ENCODE measurements at places on chromosomes 11 and 22. TPM values are rescaled to one million over a fixed set of nuclear protein-coding genes. Genes with fewer than 3 reads are reported as not detected.

GRCh38 chr11:88106666-88107065 lies 68.6 kb downstream of the RAB38 start:
- no peak for DNase-seq

GRCh38 chr11:72321381-72321996 lies 77.5 kb upstream of the PHOX2A start:
- DNase-seq: no peak

DNA sequence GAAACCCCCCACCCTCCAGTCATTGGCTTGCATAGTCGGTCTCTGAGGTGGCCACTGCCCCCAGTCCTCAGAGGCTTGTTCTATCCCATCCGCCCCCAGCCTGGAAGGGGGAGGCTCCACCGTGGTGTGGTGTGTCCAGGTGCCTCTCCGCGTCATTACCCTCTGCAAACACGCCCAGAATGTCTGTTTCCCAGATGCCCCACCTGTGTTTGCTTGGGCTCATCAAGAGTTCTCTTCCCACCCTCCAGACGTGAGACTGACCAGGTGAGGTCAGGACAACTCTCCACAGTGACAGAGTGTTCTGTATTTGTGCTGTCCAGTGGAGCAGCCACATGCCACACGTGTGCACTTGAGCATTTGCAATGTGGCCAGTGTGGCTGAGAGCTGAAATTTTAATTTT lies 24.9 kb downstream of the LRRC10B start:
- DNase-seq: no peak

DNA sequence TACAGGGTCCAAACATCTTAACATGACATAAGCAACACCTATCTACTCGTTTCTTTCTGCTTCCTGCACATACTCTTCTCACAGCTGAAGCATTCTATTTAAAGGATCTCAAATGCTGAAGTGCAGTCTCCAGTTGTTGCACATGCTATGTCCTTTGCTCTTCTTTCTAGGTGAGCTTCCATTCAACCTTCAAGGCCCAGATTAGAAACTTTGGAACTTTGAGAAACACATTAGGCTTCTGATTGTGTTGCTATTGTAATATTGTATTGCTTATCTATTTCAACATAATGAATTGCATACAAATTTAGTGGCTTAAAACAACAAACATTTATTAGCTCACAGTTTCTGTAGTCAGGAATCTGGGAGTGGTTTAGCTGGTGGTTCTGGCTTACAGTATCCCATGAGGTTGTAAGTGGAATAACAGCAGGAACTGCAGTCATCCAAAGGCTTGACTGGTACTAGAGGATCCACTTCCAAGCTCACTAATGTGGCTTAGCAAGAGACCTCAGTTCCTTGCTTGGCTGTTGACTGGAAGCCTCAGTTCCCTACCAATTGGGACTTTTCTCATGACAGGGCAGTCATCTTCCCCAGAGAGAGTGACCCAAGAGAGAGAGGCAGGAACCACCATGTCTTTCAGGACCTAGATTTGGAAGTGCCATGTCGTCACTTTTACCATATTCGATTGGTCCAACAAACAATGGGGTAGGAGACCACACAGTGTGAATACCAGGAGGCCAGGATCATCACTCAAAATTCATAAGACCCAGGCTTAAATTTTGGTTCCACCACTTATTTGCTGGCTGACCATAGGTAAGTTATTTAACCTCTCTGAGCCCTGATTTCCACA lies 27.2 kb upstream of the RASSF10 start:
- no peak for DNase-seq

PDGFB gene
- 18.3 TPM for polyA plus RNA-seq

DNA sequence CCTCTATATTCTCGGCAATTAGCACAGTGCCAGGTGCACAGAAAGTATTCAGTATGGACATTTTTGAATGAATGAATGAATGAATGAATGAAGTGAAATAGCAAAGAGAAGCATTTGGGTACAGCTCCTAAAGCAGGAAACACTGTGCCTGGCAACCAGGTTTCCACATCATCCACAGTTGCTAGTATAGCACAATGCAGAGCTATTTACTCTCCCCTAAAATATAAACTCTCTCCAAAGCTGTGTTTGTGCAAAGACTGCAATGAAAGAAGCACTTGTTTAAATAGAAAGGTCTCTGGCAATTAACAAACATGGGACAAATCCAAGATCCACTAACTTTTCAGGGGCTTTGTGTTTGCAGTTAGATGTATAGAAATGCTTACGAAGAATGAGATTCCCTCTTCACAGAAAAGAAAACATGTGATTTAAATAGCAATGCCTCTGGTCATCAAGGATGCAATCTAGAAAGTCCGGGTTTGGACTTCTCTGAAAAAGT lies 103.0 kb upstream of the OPCML start:
- no peak for DNase-seq

DNA sequence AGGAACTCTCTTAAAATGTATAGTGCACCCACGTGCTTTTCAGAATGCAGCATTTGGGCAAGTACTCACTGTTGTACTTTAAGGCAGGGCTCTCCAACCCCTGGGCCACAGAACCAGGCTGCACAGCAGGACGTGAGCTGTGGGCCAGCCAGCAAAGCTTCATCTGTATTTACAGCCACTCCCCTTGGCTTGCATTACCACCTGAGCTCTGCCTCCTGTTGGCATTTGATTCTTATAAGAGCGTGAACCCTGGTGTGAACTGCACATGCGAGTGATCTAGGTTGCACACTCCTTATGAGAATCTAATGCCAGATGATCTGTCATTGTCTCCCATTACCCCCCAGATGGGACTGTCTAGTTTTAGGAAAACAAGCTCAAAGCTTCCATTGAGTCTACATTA lies 3.0 kb downstream of the C11orf58 start:
- DNase-seq: no peak

DNA sequence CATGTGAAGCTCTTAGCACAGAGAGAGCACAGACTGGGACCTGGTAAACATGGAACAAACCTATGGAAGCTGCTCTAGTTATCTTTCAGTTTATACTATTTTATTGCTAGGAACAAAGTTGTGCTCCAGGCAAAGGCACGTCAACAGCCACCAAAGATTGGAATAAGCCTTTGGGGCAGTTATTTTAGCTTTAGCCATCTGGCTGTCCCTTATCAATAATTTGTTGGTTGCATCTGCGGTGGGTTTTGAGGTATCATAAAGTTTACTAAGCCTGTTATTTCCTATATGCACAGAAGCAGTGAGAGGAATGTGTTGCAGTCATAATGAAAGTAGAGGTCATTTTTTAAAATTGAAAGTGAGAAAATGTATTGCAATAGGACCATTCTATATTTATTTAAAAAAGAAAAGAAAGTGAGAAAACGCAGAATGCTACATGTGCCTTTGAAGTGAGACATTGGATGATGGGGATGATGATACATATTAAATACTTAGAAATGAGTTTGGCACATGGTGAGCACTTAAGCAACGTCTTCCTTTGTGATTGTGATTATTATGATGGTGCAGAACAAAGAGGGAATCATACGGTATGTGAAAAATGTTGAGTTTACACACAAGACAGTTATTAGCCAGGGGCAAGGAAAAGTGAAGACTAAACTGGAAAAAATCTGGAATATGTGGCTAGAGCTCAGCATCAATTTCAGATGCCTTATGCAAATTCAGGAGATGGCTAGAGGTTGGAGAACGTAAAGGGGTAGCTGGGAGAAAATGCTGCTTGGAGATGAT lies 58.3 kb downstream of the PRR5L start:
- no peak for DNase-seq

- no peak for DNase-seq
These were observed 3.5 kb downstream of the PGGHG start for GRCh38 chr11:292211-293121.

VSIG10L2 gene
- polyA plus RNA-seq: 0.28 TPM

DNA sequence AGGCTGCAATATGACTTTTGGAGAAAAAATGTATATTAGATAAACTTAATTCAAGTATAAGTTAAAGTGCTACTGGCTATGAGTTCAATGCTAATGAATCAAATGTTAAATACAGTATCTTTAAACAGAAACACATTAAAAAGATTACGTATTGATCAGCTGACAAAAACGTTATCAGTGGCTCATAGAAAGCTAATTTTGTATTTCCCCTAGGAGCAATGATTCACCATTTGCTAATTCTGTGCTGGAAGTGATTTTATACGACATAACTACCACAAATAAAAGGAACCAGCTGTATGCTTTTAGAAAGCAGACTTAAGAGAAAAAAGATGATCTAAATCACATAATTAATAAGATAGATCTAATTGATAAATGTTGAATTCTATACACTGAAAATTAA lies 43.6 kb downstream of the MRE11 start:
- DNase-seq: no peak

CSNK1E gene
- polyA plus RNA-seq: 115 TPM

PNPLA3 gene
- 0.43 TPM for polyA plus RNA-seq

GRCh38 chr11:135008001-135008405 lies 596.0 kb upstream of the B3GAT1 start:
- DNase-seq: peak; percentile 31

DNA sequence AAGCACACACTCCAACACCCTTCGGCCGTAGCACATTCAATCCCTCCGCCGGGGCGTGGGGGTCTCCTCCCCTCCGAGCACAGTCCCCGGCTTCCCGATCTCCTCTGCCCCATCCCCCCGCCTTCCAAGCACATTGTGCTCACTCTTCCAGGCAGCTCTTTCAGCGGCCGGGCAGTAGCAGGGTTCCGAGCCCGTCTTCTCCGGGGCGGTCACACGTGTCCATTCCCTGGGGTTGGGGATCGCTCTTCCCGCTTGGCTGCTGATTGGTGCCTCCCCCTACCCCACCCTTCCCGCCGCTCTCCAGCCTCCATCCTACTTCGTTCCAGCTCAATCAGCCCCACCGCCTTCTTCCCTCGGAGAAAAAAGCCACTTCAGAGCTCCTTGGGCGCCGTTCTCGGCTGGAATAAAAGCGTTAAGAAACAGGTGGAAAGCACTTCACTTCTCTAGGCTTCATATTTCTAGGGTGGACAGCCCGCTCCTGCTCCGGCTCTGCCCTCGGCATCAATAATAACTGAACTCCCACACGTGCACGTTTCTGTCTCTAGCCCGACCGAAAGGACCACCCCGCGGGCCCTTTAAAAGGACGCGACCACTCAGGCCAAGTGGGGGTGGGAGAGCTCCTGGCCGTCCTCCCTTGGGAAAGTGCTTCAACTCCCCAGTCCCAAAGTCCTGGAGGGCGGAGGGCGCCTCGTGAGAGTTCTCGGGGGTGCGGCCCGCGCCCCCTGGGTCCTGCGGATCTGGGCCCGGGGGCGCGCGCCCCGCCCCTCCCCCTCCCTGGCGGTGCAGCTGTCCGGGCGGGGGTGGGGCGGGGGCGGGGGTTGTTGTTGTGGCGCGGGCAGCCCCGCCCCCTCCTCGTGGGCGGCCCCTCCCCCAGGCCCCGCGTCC lies 464 bp upstream of the CECR2 start:
- DNase-seq: peak; percentile 41

OR5D14 gene
- not detected for polyA plus RNA-seq

DNA sequence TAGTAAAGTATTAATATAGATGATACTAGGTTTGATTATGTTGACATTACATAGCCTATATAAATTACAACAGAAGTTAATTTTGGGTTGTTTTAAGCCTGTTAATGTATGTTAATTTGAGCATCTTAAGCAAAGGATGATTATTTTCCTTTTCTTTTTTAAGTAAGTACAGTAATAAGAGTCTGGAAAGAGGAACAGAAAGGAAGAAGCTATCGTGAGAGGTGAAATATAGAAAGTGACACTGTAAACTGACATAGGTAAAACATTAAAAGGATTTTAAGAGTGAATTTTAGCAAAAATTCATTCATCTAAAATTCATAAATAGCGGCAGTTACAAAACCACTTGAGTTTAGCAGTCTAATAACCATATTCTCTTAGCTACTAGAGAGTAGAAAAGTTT lies 45.5 kb downstream of the FAR1 start:
- DNase-seq: no peak

- no peak for DNase-seq
These were observed 50.2 kb downstream of the AP2A2 start for GRCh38 chr11:975827-976226.

GGT1 gene
- polyA plus RNA-seq: 3.5 TPM

DNA sequence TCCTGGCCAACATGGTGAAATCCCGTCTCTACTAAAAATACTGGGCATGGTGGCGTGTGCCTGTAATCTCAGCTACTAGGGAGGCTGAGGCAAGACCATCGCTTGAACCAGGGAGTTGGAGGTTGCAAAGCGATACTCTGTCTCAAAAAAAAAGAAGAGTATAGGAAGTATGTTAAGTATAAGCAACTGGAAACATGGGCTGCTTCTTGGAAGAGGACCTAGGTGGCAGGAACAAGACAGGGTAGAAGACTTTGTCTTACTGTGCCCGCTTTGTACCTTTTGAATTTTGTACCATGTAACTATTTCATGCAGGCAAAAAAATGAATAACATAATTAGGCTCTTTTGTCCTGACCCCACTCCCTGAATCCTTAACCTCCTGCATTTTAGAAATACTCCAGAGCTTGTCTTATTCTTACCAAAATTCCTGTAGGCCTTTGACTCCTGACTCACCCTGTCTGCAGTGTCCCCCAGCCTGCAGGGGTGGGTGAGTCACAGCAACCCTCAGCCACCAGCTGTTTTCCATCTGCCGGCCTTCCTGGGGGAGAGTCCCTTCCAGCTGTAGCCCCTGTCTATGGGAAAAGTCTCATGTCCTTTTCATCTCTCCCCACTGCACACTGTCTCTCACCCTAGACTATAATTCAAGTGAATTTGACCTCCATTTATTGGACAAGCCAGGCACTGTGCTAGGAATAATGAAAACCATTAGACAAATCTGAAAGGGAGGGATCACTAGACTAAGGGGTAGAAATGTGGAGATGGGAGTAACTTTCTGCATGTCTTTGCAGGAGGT lies 41.8 kb downstream of the TXN2 start:
- no peak for DNase-seq

GRCh38 chr11:665062-665703 lies 28.1 kb downstream of the DRD4 start:
- DNase-seq: no peak

TXNRD2 gene
- 19.1 TPM for polyA plus RNA-seq

- DNase-seq: no peak
These were observed 4.3 kb upstream of the PATZ1 start for GRCh38 chr22:31350410-31350863.

- no peak for DNase-seq
These were observed 12.7 kb downstream of the MAFF start for GRCh38 chr22:38214302-38215056.

GRCh38 chr11:122786896-122787295 lies 51.4 kb upstream of the CRTAM start:
- DNase-seq: no peak

- DNase-seq: no peak
These were observed 261.4 kb downstream of the DDX10 start for GRCh38 chr11:108926171-108926840.

GRCh38 chr11:20452585-20452984 lies 65.1 kb downstream of the PRMT3 start:
- no peak for DNase-seq

- no peak for DNase-seq
These were observed 3.7 kb downstream of the PPM1F start for GRCh38 chr22:21948824-21949568.

- no peak for DNase-seq
These were observed 9.4 kb downstream of the CBX6 start for GRCh38 chr22:38862375-38863329.

SGSM1 gene
- polyA plus RNA-seq: 0.09 TPM

CLMP gene
- 12.0 TPM for polyA plus RNA-seq

Measured in forelimb muscle (tissue), 1 donor.